ENCODE measurements at places on chromosomes 6 and 20.

DNA sequence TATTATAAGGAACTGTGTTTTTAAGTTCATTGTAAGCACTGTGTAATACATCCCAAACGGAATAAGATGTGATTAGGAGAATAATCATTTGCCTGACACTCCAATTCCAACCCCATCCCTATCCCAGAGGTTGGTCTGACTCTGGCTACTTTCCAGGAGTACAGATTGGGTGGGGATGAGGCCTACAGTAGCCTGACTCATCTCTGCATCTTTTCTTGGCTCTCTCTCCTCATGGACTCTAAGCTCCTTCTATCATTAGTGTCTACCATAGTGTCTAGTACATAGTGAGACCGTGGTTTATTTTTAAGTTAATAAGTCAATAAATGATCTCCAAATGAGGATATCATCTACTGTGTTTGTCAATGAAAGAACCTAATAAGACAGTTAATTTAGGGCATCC, 92.2 kb upstream of the CNKSR3 start:
- peak; percentile 38 for DNase-seq

DNA sequence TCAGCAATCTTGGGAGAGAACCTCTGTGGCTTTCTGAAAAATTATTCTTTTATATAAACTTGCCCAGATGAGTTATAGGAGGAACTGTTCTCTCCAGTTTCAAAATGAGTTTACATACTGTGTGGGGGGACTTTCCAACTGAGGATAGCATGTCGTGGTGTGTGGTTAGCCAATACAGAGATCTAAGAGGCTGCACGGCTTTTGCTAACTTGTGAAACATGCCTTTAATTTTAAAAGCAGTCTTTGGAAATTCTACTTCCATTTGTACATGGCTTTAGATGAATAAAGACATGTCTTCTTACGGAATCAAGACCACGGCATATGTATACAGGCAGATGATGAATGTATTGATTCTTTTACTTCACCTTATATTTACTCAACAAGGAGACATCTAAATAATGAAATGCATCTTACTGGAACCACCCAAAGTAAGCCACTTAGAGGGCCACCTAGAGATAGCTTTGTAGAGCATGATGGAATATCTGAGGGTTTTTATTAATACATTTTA, 39.8 kb downstream of the HIVEP1 start:
- peak; percentile 64 for DNase-seq

DNA sequence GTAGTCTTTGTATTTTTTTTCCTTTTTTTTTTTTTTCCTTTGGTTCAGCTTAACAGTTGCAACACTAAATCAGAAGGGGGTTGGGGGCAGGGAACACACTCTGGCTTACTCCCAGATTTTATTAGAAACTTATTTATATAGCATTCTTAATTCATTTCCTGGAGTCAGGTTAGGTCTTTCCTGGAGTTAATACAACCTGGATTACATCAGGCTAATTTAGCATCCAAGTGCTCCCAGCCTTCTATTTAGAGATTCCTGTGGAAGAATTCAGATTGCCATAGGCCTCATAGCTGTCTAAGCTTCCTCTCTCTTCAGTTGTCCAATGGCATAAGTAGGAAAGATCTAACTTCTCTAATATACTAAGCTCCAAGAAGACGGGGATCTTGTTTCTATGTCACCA, 35.8 kb upstream of the PKHD1 start:
- DNase-seq = no peak

DNA sequence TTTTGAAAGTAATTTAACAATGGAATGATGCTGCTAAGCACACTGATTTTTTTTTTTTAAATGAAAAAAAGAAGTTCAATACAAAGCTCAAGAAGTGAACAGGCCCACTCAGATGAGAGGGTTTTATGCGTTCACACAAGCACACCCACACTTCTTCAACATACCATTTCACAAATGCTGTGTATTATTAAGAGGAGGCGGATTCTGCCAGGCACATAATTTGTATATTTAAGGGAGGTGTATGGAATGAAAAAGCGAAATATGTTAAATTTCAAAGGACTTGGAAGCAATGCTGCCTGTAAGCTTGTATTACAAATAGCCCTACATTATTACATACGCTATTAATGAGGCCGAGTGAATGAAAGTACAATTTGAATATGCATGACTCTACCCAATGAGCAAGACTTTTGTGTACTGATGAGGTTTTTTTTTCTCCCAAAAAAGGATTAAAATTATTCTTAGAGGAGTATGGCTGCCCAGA, 123.9 kb downstream of the INSM1 start:
- DNase-seq = no peak

- DNase-seq = peak; percentile 14
These were observed 37.4 kb downstream of the IL22RA2 start for GRCh38 chr6:137136065-137136464.
